ENCODE measurements at places on chromosomes 6 and 20.

DNA sequence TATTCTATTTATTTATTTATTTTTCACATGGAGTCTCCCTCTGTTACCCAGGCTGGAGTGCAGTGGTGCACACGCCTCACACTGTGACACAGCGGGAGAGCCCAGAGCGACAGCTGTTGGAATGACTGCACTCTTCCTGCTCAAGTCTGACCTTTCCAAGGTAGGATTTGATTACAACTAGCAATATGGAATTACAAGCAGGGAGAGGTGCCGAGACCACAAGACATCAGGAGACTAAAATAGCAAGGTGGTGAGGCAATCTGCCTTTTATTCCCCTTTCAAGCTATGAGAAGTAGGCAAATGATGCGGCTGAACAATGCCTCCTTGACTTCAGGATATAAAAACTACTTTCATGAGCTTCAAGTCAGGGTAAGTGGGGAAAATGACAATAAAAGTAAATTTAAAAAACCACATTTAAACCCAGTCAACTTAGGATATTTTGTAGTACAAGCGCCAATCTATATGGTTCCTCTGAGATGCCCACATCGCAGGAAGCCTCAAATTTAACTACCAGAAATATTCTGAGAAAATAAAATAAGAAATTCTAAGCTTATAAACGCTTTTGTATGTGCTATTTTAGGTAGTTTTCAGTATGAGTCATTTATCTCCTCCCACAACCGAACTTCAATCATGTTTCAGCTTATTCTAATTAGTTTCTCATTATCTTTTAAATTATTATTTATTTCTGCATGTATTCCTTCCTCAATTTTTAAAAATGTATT lies 146.9 kb upstream of the SGK1 start:
- DNase-seq, result no peak

DNA sequence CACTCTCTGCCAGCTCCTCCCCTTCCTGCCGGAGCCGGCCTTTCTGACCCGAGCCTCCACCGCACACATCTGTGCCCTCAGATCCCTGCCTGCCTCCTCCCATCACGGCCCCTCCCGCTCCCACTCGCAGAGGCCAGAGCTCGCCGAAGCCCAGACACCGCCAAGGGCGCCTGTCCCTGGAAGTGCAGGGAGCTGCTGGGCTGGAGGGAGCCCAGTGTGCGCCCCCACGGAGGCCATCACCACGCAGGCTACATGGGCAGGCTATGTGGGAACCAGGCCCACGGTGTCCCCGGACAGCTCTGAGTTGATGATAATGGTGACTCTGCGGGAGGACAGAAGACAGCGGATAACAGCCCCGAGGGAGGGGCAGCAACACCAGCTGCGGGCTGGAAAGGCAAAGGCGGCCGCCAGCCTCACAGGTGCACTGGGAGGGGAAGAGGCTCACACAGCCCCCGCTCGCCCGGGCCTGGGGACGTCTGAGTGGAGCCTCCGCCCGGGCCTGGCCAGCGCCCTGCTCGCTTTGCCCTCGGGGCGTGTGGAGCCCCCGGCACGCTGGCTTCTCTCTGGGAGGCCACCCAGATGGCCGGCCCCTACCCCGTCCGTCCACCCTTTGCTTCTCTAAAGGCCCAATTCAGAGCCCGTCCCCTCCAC lies 154.9 kb downstream of the DLL1 start:
- DNase-seq, result no peak

DNA sequence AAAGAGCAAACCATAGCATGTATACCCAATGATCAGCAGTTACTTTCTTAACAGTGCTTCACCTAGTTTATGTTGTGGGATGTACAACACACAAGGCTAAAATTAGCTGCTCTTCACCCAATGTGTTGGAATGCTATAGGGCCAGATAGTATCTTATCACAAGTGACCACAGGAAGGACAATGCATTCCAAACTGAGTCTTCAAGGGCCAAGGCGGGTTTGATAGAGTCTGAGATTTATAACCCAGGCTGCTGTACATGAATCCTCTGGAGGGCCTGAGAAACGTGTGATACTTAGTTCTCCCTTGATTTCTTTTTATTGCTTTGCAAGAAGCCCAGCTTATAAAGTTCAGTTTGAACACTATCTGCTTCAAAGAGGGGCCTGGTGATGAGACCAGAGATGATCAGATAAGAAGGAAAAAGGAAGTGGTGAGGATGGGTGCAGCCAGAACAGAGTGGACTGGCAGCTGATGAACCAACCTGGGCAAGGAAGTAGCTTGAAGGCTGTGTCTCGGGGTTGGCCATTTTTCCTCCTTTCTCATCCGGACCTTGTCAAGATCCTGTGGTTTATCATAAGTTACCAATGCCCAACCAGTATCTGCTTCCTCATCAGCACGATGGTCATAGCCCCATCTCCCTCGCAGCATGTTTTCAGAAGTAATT lies 62.2 kb upstream of the BMP2 start:
- no peak for DNase-seq

DNA sequence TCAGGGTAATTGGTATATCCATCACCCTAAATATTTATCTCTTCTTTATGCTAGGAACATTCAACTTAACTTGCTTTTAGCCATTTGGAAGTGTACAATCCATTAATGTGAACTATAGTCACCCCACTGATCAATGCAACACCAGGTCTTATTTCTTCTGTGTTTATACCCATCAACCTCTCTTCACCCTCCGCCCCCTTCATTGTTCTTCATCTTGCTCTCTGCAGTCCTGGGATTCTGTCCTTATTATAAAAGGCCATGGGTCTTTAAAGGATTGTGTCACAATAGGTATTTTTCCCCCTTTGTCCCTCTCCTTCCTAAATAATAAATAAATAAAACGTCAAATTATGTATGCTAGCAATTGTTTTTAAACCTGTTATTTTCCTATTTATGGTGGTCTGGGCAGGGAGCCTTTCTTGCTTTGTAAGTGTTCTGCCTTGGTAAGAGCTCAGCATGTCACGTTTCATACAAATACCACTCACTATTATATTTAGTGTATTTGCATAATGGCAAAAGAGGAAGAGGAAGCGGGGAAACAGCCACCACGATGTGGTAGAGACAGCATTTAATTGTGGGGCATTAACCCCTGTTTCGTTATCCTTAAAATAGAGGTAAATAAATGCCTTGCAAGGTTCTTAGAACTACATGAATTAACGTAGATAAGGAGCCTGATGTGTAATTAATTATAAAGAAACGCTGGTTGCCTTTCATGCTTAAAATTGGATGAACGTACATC lies 1.9 kb downstream of the ABRACL start:
- DNase-seq, result no peak

DNA sequence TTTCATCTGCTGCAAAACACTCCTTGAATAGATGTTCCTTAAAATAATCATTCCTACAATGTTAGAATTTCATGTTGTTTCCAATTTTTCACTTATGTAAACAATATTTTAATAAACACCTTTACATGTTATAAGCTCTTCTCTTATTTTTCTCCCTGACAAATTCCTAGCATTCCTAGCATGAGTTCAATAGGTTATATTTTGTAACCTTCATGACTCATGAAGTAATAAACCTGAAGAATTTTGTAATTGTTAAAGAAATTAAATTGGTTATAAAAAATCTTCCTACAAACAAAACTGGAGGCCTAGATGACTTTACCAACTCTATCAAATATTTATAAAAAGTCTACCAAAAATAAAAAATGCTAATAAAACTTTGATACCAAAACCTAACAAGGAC lies 66.3 kb downstream of the NT5E start:
- DNase-seq, result no peak

DNA sequence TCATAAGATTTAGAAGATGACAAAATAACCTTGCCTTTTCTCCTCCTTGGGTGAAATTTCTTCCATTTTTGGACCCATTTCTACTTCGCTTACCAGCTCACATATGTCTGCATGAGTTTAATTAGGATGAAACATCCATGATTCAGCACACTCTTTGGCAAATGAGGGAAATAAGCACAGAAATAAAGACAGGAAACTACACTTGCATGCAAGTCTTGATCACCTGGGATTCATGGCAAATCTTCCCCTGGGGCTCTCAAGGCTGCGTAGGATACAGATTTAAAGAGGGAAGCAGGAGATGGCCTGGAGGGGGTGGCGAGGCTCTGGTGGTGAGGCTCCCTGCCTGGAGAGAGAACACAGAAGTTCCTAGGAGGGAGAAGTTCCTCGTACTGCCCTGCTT lies 147.8 kb downstream of the EDN3 start:
- no peak for DNase-seq

DNA sequence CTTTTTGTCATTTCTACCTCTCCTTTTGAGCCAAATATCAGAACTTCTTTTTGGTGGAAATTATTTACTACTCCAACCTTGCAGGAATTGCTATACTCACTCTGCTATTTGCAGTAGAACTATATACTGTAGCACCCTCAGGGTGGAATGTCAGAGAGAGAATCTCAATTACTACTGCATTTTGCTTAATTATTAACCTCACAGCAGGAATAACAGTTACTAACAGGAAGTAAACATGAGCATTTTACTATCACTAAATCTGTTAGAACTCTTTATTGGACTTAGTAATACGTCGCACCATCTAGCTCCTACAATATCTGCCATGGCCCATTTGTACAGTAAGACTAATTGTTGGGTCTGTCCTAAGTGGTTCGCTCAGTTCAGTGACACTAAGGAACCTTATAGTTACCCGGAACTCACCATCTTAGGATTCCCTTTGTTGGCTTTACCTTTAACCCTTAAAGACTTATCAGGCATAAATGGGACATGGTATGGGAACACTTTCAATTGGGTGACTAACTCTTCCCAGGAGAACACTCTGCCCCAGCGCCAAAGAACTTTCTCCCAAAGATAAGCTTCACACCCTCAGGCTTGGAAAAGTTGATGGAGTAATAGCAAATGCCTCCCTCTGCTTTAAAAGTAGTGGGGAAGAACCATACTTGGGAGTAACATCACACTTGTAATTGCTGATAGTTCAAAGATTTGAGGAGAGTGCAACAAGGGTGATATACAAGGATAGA lies 38.8 kb downstream of the PLN start:
- DNase-seq, result no peak

DNA sequence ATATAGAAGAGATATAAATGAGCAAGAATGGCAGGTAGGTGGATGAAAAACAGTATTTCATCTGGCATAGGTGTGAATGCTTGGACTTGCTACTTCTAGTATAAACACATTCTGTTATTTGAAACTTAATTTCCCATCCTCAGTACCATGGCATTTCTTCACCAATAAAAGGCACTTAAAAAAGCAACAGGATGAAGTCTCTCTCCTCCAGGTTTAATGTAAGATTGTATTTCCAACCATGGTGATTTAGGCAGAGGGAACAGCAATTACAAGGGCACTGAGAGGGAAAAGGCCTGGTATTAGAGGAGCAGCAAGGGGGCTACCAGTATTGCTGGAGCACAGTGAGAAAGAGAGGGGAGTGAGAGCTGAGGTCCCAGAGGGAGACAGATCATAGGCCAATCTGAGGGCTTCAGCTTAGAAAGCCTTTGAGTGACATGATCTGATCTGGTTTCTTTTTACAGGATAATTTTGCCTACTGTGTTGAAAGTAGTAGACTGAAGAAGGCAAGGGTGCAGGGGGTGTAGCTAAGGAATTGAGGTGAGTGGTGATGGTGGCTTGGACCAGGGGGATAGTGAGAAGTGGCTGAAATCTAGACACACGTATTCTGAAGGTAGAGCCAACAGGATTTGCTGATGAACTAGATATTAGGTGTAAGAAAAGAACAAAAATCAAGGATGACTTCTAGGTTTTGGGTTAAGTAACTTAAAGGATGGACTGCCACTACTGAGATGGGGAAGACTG lies 67.8 kb upstream of the SMIM29 start:
- DNase-seq, result no peak

- no peak for DNase-seq
Measured at GRCh38 chr6:70380252-70380651, 33.1 kb upstream of the FAM135A start.

- no peak for DNase-seq
Measured at GRCh38 chr6:81166770-81167169, 585.7 kb downstream of the TENT5A start.

DNA sequence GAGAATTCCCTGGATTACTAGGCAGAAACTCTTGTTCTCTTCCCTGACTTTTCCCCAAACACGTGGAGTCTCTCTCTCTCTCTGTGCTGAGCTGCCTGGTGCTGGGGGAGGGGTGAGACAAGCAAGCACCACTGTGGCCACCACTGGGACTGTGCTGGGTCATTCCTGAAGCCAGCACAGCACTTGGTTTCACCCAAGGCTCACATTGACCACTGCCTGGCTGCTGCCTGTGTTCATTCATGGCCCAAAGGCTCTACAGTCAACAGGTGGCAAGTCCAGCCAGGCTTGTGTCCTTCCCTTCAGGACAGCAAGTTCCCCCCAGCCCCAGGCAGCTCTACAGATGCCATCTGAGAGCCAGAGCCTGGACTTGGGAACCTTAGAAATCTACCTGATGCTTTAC lies 92.2 kb downstream of the CTNNBL1 start:
- DNase-seq, result no peak

- DNase-seq, result peak; percentile 25
Measured at GRCh38 chr6:21596145-21596948, 2.8 kb downstream of the SOX4 start.

DNA sequence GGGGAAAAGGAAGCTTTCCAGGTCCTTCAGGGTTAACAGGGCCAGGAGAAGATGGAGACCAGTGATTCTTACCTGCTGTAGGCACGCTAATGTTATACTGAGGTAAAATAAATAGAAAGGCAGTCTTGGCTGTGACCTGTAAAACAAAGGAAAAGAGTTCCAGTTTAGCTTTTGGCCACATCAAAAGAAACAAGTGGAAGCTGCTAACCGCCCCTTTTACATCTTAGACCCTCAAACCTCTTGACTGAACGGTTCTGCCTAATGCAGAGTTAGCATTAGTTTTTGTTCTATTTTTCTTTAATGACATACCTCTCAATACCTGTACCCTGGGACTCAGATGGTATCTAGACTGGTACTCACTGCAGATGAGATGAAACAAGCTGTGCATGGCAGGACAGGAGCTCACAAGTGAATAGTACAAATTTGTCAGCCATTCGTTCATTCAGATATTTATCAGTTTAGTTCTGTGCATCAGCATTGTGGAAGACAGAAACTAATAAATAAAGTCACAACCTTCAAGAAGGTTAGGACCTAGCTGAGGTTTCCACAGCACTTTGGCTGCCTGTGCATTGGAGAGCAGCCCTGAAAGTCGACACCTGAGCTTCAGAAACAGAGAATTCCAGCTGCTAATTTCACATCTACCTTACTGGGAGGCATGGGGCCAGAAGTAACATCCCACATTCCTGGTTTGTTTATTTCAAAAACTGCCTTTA lies 41.0 kb downstream of the TRAM2 start:
- no peak for DNase-seq

GRCh38 chr20:12687476-12687875 lies 321.3 kb upstream of the SPTLC3 start:
- no peak for DNase-seq

DNA sequence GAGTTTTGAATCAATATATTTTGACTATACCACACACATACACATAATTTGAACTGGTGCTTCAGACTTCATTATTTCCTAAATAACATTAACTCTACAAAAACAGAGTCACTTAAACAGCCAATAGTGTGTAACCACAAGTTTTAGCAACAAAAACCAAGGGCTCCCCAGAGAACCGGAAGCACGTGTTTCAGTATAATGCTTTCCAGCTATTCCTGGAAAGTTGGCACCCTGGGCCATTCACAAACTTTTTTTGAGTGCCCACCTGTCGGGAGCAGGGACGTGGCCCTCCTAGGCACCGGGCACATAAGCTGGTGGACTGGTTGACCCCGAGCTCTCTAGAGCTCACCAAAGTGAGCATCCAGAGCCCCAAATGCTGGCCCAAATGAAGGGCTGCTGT lies 1.9 kb upstream of the SLC35D3 start:
- DNase-seq, result no peak
